ENCODE measurements at places on chromosomes 13 and 19.

DNA sequence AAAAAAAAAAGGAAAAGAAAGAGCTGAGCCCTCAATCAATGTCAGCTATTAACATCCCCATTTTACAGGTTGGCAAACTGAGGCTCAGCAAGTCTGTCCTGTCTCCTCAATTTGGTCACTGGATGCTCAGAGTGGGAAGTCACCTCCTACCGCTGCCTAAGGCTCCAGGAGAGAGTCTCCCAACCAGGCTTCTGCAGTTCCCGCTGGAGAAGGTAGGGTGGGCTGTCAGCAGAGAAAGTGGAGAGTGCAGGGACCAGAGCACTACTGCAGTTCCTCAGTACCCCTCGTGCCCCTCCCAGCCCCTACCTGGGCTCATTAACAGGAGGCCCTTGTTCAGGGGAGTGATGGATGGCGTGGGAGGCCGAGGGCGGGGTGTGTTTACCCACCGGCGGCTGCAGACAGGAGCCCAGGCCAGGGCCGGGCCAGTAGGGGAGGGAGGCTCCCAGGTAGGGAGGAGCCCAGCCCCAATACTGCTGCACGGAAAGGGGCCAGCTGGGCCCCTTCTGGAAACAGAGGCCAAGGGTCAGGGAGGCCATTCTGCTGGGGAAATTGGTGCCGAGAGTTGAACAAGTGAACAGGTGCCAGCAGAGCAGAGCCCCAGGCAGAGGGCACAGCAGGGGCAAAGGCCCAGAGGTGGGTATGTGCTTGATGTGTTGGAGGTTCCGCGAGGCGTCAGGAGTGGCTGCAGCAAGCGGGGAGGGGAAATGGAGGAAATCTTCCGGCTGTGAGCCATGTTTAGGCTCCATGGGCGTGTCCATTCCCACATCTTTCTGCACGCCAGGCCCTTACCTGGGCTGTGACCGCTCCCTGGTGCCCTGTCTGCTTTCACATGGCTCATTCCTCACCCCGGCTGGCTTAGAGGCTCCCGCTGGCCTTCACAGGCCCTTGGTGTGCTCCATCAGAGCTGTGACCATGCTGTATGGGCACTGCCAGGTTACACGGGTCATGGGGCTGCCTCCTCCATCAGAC, 7.6 kb upstream of the COMP start:
- DNase-seq: no peak

GRCh38 chr13:65789815-65790214, 1440.3 kb downstream of the PCDH9 start:
- no peak for DNase-seq

- no peak for DNase-seq
Measured at GRCh38 chr13:23703246-23703860, 133.1 kb downstream of the TNFRSF19 start.

DNA sequence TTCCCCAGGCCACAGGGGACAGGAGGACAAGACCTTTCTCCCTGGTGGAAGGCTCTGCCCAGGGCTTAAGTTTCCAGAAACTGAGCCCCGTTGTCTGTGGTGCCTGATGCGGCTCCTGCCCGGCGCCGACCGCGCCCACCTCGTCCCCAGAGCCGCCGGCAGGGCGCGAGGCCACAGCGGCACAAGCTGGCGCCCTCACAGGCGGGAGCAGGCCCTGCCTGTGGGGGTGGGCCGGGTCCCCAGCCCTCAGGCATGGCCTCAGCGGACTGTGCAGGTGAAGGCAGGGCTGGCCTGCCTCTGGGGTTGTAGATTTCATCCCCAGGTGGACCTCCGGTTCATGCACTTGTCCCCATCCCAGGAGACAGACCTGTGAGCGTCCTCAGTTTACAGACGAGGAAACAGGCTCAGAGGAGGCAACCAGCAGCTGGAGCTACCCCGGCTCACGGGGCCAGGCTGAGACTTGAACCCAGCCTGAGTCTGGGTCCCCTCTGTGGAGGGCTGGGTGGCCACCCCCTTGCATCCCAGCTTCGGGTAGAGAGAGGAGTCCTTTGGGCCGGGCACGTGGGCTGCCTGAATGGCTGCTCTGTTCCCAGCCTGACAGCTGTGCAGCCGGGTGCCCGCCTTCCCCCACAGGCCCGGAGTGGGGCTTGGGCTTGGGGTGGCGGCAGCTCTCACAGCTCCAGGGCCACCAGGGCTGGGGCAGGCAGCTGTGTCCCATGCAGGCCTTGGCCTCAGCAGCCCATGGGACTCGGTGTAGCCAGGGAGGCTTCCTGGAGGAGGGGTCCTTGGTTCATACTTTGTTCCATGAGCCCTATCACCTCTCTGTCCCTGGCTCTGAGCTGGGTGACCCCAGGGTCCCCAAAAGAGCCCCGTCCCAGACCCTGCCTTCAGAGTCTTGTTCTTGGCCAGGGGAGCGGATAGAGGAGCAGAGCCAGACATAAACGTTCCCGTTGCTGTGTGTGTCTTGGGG, 26.8 kb downstream of the PIAS4 start:
- no peak for DNase-seq

GRCh38 chr13:31088826-31089420, 72.8 kb downstream of the HSPH1 start:
- no peak for DNase-seq

GRCh38 chr19:30215248-30215647, 156.9 kb upstream of the ZNF536 start:
- DNase-seq: no peak

GRCh38 chr19:2274185-2274711, 7.7 kb downstream of the PEAK3 start:
- no peak for DNase-seq

DNA sequence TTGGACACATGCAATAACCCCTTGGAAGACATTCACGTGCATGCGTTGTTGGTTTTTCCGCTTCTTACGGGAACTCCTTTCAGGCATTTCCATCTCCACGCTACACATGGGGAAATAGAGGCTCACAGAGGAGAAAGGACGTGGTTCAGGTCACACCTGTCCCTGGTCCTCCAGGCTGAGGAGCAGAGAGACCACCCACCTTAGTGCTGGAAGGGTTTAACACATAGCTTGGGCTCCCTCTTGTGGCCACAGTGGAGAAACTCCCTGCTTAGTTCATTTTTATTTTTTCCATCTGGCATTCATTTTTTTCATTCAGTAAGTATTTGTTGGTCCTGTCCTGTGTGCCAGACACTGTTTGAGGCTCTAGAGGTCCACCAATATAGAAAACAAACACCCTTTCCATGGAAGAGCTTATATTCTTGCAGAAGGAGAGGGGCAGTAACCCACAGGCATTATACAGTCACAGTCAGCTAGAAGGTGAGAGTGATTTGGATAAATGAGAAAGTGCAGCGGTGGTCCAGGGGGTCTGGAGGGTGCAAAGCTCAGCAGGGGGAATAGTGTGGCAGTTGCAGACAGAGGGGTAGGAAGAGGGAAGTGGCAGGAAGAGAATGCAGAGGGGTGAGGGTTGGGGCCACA, 24.2 kb upstream of the TTYH1 start:
- peak; percentile 77 for DNase-seq
